Neuronal stem cell (in vitro differentiated cells): ENCODE measurements at places on chromosomes 3 and 15.

DNA sequence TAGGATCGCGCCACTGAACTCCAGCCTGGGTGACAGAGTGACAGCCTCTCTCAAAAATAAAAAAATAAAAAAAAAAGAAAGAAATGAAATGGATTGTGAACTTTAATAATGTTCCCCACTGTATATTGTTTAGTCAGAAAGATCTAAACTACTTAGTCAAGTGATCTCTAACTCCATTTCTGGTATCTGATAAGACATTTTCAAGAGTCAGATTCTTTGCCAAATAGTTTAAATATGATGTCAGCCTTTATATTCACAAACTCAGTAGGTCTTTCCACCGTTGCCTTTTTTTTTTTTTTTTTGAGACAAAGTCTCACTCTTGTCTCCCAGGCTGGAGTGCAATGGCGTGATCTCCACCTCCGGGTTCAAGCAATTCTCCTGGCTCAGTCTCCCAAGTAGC is 29.0 kb upstream of the OSBPL11 start:
- no peak for DNase-seq
- no peaks in the 10 kb centered on the region for H3K36me3 ChIP-seq
- no peak overlapping the region for H3K4me3 ChIP-seq
- H3K27me3 ChIP-seq = no peaks in the 10 kb centered on the region
- H3K4me1 ChIP-seq = no peaks in the 10 kb centered on the region
- H3K27ac ChIP-seq = no peak overlapping the region

DNA sequence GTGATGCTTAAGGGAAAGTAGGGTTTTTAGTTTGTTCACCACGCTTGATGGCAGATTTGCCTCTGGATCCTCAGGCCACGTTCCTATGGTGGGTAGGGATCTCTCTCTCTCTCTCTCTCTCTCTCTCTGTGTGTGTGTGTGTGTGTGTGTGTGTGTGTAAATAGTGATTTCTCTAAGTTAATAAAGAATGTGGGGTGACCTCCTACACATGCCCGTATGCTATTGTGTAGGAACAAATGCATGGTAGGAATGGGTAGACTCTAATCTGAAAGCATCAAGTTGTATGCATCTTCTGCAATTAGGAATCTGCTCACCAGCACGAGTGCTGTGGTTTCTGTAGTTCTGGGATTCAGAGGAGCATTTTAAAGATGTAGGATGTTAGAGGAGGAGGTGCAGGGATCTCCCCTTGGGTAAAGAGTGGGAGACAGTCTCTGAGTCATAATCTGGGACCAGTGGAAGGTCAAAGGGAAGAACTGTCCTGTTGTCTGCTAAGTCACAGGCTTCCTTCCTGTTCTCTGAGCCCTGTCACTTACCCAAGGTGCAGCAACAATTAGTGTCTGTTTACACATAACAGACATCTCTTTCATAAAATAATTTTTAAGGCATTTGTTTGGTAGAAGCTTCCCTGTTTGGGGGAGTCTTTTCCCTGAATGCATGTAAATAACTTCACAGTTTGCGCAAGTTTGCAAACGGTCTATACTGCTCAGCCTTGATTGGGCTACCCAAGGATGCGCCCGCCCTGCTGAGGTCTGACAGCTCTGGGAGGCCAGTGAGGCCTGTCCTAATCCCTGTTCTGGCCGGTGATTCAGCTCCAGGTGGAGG is 139.8 kb downstream of the IGF1R start:
- no peak for DNase-seq
- H3K36me3 ChIP-seq = no peaks in the 10 kb centered on the region
- H3K27ac ChIP-seq = no peak overlapping the region
- H3K27me3 ChIP-seq = no peaks in the 10 kb centered on the region
- H3K4me1 ChIP-seq = peaks cover 45% of the 10 kb centered on the region

- H3K27me3 ChIP-seq = no peaks in the 10 kb centered on the region
- H3K27ac ChIP-seq = no peak overlapping the region
- DNase-seq = no peak
- H3K36me3 ChIP-seq = no peaks in the 10 kb centered on the region
- H3K4me1 ChIP-seq = no peaks in the 10 kb centered on the region
- no peak overlapping the region for H3K4me3 ChIP-seq
These were observed 125.4 kb downstream of the ULK4 start for GRCh38 chr3:41836360-41837134.

- DNase-seq = no peak
- H3K27me3 ChIP-seq = no peaks in the 10 kb centered on the region
- no peak overlapping the region for H3K27ac ChIP-seq
- peaks cover 99% of the 10 kb centered on the region for H3K36me3 ChIP-seq
- no peak overlapping the region for H3K4me3 ChIP-seq
These were observed 69.3 kb downstream of the SMARCC1 start for GRCh38 chr3:47712398-47712797.

DNA sequence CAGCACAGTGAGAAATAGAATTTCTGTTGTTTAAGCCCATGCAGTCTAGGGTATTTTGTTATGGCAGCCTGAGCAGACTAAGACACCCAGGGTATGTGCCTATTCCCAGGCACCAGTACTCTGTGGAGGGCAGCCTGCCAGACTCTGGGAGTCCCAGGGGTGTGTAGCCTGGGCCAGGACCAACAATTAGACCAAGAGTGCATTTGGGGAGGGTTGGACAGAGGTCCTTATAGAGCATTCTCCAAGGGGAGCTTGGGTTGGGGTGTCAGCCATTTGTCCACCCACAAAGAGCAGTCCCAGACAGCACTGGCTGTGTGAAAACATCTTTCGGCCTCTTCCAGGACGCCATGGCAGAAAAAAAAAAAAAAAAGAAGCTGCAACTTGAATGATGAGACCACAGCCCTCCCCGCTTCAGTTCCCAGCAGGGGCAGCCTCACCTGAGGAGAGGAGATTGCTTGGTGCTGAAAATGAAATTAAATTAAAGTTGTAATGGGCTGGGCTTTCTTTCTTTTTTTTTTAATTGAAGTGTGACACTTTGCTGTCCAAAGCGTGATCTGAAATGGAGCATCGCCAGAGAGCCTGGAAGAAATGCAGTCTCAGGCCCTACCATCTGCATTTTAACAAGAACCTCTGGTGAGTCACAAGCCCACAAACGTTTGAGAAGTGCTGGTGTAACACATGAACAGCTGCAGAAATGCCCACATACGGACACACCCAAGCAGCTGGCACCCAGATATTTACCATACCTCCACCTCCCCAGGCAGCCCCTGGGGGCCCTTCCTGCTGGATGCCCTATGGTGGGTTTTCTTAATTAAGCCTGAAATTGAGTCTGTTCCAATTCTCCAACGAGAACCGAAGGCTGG is 21.3 kb upstream of the CAV3 start:
- H3K27ac ChIP-seq = no peak overlapping the region
- no peak overlapping the region for H3K4me3 ChIP-seq
- peaks cover 2% of the 10 kb centered on the region for H3K4me1 ChIP-seq
- no peaks in the 10 kb centered on the region for H3K36me3 ChIP-seq

DNA sequence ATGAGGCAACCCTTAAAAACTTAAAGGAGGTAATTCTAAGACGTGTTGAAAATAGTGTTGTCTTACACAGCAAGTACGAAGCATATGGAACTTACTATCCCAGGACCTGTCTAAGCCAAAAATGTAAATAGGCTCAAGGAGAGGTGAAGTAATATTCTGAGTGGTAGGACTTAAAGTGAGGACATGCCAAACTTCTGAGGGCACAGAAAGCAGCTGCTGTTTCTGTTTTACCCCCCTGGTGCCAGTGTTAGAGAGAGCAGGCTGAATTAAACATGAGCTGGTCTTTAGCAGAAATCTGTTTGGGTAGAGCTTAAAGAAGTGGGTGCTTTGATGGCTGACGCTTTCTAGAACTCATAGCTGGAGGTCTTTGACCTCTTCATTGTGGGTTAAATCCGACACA is 149.7 kb upstream of the NPHP3 start:
- no peak overlapping the region for H3K4me3 ChIP-seq
- H3K27me3 ChIP-seq = no peaks in the 10 kb centered on the region
- DNase-seq = no peak
- H3K36me3 ChIP-seq = no peaks in the 10 kb centered on the region
- H3K27ac ChIP-seq = no peak overlapping the region
- no peaks in the 10 kb centered on the region for H3K4me1 ChIP-seq

- no peak overlapping the region for H3K4me3 ChIP-seq
- no peaks in the 10 kb centered on the region for H3K4me1 ChIP-seq
These were observed 28.7 kb downstream of the FRMD4B start for GRCh38 chr3:69357196-69357595.

DNA sequence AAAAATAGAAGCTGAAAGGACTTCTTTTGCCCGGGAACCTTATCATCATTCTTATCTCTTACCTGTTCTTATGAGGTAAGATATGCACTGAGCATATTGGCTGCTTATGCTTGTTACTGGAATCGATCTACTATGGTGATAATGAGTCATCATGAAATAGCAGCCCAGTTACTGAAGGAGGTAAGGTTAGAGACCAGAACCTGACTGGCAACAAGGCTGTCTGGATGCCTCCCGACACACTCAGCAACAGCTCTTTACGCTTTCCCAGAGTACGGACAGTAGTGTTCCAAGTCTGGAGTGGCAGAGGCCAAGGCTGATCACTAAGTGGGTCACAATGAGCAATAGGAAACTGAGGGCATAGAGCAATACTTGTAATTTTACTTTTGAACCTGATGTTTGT is 314.1 kb downstream of the NLGN1 start:
- H3K27me3 ChIP-seq = no peaks in the 10 kb centered on the region
- no peaks in the 10 kb centered on the region for H3K36me3 ChIP-seq
- no peak for DNase-seq
- no peak overlapping the region for H3K27ac ChIP-seq
- H3K4me3 ChIP-seq = no peak overlapping the region

GRCh38 chr3:159791336-159791735 is 197.3 kb upstream of the IL12A start:
- H3K4me1 ChIP-seq = no peaks in the 10 kb centered on the region
- no peaks in the 10 kb centered on the region for H3K36me3 ChIP-seq
- peaks cover 10% of the 10 kb centered on the region for H3K27me3 ChIP-seq
- H3K4me3 ChIP-seq = no peak overlapping the region
- no peak for DNase-seq

- H3K27me3 ChIP-seq = peaks cover 18% of the 10 kb centered on the region
- no peak overlapping the region for H3K4me3 ChIP-seq
- no peak for DNase-seq
- H3K27ac ChIP-seq = no peak overlapping the region
- no peaks in the 10 kb centered on the region for H3K36me3 ChIP-seq
- H3K4me1 ChIP-seq = no peaks in the 10 kb centered on the region
These were observed 43.2 kb upstream of the SPESP1 start for GRCh38 chr15:68887120-68887519.
